ENCODE measurements at places on chromosomes 2 and 18.

DNA sequence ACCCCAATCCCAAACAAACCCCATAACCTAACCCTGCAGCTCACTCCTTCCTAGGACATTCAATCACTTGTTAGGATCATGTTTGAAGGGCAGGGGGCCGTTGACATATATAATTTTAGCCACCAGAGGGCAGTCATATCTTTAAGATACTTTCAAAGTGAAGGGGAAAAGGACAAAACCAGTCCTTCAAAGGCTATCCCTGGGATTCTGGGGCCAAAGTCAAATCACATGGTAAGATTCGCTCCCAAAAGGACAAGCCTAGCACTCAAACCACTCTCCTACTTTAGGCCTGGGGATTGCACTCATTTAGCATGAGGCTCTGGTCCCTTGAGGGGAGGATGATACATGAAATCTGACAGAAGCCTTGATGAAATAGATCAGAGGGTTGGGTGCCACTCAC is 44.6 kb downstream of the HAUS1 start:
- DNase-seq = peak; percentile 61

DNA sequence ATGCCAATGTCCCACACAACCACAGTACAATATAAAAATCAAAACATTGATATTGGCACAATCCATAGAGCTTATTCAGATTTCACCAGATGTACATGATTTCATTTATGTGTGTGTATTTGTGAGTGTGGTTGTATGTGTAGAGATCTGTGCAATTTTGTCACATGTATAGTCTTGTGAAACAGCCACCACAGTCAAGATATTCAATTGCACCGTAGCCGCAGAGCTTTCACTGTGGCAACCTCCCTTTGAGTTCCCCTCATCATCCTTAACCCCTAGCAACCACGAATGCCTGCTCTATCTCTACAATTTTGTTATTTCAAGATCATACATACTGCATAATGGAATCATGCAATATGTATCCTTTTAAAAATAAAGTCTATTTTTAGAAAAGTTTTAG is 391.3 kb downstream of the SETBP1 start:
- no peak for DNase-seq

DNA sequence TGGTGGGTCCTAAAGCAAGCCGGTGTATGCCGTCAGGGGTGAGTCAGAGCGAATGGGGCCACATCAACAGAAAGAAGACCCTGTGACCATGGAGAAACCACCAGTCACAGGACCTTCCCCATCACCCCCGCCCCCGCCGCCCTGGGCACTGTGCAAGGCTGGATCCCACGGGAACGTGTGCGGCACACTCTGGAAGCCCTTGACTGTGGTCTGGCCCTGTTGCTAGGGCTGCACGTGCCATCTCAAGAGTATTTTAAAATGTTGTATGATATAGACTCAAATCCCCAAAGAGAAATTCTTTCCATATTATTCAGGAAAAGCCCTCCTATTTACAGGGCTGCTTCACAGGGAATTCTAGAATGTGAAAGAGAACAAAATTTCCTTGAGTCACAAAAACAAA is 174.8 kb downstream of the BCL2 start:
- no peak for DNase-seq

- no peak for DNase-seq
Measured at GRCh38 chr18:23938043-23938756, 76.4 kb upstream of the TTC39C start.

DNA sequence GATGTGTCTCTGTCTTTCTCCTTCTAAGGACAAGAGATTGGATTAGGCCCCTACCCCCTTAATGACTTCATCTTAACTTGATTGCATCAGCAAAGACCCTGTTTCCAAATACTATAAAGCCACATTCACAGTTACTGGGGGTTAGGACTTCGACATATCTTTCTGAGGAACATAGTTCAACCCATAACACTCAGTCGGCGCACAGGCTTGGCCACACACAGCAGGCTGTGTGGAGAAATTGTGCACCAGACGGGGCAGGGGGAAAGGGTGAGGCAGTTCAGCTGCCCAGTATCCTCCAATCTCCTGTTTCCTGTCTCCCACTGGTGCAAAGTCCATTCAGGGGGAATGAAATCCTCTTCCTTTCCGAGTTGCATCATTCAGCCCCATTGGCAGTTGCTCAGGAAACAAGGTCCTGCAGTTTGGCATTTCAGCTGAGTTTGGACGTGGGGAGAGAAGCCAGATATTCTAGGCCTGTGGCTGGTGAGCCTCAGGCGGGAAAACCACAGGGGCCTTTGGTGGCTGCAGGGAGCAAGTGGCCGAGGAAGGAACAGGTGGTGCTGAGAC is 9.4 kb upstream of the RAPGEF4 start:
- no peak for DNase-seq

GRCh38 chr2:80256782-80257167 is 47.8 kb downstream of the LRRTM1 start:
- DNase-seq = no peak

DNA sequence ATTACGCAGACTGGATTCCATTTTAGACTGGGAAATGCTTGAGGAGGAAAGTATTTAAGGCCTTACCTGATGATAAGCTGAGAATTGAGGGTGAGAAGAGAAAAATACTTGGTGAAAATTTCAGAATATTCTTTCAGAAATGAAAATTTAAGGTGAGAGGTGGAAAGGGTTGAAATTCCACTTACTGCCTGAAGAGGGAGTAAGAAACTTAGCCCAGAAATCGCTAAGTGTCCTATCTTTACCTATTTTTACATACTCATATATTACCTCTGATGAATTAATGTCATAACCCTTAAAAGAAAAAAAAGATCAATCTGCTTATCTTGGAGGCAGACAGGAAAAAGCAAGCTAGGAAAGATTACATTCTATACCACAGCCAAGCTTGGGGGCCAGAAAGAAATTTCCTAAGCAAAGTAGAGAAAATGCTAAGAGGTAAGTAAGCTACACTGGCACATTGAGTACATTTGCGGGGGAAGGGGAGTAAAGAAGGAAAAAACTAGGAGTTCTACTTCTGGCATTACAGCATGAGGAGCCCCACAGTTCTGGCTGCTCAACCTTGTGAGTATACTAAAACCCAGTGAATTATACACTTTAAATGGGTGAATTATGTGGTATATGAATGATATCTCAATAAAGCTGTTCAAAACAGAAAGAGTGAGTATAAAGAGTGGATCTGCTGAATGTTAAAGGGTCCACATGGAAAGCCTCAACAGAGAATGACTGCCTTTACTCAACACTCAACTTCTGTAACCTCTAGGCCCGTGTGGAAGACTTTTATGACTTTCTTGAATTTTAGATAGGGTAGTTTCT is 33.8 kb downstream of the SMC6 start:
- DNase-seq = no peak

GRCh38 chr2:23404426-23404825 is 19.4 kb downstream of the KLHL29 start:
- peak; percentile 85 for DNase-seq

DNA sequence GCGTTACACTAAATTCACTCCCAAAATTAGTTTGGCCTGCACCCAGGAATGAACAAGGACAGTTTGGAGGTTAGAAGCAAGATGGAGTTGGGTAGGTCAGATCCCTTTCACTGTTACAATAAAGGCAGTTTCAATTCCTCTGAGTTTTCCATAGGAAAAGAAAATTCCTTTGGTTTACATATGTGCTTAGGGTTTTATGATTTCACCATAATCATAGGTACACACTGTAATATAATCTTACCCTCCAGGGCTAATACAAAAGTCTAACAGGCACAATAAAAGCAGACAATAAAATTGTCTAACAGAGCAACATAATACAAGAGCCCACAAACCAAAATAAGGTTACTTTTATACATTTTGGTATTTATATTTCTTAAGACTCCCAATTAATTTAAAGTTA is 391.5 kb upstream of the KCNJ3 start:
- no peak for DNase-seq

- no peak for DNase-seq
Measured at GRCh38 chr18:61544178-61544577, 210.9 kb downstream of the CDH20 start.

- no peak for DNase-seq
Measured at GRCh38 chr2:50225021-50225928, 806.7 kb downstream of the NRXN1 start.

DNA sequence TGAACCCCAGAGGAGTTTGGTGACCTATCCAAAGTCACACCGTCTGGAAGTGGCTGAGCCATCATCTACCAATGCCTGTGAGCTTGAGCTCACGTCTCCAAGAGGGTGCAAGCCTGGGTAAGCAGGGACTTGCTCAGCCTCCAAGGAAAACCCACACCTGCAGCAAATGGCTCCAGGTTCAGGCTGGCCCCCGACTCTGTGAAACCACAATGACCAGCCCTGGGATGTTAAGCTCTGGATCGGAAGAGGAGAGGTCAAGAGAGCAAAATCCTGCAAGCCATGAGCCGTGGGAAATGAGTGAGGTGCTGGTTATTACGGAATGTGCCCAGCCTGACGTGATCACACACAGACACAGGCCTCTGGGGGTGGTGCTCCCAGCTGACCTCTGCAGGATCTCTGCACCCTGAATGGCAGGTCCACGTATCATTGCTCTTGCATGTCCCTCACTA is 94.1 kb upstream of the OTOS start:
- DNase-seq = no peak

DNA sequence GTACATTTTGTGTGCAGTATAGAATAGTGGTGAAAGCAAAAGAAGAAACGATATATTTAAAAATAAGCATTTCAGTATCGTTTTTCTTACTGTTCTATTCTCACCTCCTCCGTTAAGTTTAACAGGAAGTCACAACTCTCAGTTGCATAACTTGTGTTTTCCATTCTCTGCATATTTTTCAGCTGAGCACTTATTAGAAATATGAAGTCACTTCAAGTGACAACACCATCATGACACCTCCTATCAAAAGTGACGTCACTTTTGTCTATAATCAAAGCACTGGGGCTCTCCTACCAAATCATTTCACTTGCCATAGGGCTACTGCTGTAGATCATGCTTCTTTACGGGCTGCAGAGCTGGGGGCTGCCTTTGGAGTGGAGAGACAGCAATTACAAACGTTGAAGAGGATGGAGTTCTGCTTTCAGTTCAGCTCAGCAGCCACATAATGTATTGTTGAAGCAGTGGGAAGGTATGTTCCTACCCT is 36.3 kb downstream of the STAT4 start:
- DNase-seq = no peak

DNA sequence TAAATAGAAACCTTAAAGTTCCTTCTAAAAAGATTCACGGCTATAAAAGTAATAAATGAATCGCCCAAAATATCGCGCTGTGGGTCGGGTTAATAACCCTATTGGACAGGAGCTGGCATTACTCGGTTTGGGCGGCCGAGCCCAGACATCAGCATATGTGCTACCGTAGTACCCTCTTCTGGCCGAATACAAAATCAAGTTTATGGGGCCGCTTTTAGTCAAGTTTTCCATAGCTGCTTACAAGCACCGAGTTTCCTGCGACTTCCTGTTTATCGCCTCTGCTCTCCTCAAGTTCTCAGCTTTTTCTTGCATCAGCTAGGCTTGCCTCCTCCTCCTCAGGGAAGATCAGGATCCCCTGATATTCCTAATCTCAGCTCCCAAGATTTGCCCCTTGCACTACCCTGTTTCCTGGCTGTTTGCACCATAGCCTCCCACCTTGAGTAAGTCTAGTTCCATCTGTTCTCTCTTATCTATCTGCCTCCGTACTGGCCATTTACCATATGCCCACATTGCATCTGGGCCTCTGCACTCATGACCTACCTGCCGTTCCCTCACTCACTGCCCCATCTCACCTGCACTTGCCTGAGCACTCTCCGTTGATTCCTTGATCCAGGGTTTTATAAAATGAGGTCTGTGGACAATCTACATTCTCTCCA is 56.1 kb downstream of the SLC35F5 start:
- no peak for DNase-seq

DNA sequence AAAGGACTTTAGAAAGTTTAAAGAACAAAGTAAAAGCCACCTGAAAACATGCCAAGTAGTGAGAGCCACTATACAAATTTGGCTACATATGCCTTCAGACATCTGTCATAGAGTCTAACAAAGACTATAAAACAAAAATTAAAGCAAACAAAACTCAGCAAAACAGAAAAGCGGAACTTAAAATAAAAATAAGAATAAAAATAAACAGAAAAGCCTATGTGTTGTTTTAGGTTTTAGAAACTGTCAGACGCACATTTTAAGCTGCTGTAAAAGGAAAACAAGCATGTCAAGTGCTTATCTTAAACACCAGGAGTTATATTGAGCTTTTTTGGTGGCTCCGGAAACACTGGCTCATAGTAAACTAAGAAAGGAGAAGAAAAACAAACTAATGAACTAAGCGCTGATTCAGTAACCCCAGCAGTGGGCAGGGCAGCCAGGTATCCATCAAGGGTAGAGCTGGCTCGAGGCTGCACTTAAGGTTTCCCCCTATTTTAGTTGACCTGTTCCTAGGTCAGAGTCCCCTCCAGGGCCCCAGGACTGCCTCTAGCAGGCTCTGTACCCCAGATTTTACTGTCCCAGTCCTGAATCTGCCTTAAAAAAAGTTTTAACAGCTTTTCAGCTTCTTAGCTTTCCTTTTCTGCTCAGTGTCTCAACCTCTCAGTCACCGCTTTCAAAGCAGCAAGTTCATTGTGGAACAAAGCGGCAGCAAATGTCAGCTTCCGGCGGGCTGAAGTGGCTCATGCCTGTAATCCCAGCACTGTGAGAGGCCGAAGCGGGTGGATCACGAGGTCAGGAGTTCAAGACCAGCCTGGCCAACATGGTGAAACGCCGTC is 15.4 kb upstream of the RMC1 start:
- DNase-seq = no peak

Measured in SHP77 (cell line).